Left ventricle myocardium inferior (tissue), 1 donor: ENCODE measurements at places on chromosomes 2 and 18.
A peak's percentile ranks its signal among the peaks of the same experiment; 100 is the strongest.

GRCh38 chr2:44752761-44753160 is 188.7 kb upstream of the SIX3 start:
- DNase-seq: no peak

GRCh38 chr2:36516136-36516870 is 81.7 kb downstream of the FEZ2 start:
- DNase-seq: no peak

GRCh38 chr2:8584174-8585066 is 97.4 kb upstream of the ID2 start:
- DNase-seq: no peak

DNA sequence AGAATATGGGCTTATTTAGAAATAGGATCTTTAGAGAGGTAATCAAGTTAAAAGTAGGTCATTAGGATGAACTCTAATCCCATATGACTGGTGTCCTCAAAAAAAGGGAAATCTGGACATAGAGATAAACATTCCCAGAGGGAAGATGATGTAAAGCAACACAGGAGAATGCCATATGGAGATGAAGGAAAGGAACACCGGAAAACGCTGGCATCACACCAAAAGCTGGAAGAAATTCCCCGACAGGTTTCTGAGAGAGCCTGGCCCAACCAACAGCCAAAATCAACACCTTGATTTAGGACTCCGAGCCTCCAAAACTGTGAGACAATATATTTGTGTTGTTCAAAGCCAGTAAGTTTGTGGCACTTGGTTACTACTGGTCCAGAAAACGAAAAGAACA is 296.7 kb downstream of the DSEL start:
- no peak for DNase-seq

- DNase-seq: no peak
These were observed 140.7 kb upstream of the FN1 start for GRCh38 chr2:215576572-215576971.

- no peak for DNase-seq
These were observed 147.7 kb upstream of the SP5 start for GRCh38 chr2:170567429-170567828.

GRCh38 chr18:50099725-50100407 is 95.1 kb downstream of the MYO5B start:
- no peak for DNase-seq

- DNase-seq: peak; percentile 58
These were observed 135.4 kb downstream of the COL6A3 start for GRCh38 chr2:237278568-237278967.

DNA sequence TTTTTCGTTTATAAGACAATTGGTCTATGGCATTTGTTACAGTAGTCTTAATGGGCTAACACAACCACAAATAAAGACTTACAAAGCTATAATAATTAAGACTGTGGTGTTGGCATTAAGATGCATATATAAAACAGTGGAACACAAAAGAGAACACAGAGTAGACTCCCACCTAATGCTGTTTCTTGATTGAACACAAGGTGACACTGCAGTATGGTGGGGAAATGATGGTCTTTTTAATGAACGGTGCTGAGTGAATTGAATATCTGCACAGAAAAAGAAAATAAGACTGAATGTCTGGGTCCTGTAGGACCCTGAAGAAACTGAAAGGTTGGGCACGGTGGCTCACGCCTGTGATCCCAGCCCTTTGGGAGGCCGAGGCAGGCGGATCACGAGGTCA is 1136.6 kb upstream of the NXPH2 start:
- no peak for DNase-seq

- DNase-seq: no peak
These were observed 240.3 kb downstream of the ZNF521 start for GRCh38 chr18:25111377-25112288.

- DNase-seq: no peak
These were observed 28.0 kb upstream of the LMAN1 start for GRCh38 chr18:59386909-59387686.

DNA sequence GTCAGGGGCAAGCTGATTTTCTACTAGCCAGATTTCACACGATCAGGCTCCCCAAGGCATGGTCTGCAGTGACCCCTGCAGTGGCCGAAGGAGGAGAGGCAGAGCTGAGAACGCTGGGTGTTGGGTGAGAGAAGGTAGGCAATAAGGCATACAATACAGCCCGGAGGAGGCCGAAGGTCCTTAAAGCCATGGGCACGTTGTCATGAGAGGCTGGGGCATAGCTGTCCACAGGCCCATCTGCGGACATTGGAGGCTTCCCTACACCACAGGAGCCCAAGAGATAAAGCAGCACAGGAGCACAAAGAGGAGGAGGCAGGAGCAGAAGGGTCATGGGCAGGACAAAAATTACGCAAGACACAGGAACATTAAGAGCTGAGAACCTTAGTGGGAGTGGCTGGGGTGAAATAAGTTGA is 16.7 kb upstream of the BZW1 start:
- DNase-seq: peak; percentile 23

GRCh38 chr2:218438596-218438995 is 19.7 kb downstream of the VIL1 start:
- DNase-seq: peak; percentile 36

DNA sequence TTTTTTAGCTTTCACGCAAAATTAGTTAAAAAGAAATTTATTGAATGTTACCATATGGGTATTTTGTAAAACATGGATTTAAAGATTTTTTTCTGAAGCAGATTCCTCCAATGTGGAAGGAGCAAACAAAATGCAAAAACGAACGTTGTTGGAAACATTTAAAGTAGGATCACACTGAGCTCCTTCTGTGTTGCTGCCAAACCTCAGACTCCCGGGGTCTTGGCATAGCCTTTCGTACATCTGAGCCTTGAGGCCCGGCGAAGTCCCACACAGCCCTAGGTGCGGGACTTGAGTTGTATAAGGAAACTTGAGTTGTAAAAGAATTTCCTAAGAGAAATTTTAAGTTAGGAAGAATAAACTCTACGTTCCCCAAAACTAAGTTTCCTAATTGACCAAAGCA is 52.0 kb upstream of the CD226 start:
- DNase-seq: no peak

DNA sequence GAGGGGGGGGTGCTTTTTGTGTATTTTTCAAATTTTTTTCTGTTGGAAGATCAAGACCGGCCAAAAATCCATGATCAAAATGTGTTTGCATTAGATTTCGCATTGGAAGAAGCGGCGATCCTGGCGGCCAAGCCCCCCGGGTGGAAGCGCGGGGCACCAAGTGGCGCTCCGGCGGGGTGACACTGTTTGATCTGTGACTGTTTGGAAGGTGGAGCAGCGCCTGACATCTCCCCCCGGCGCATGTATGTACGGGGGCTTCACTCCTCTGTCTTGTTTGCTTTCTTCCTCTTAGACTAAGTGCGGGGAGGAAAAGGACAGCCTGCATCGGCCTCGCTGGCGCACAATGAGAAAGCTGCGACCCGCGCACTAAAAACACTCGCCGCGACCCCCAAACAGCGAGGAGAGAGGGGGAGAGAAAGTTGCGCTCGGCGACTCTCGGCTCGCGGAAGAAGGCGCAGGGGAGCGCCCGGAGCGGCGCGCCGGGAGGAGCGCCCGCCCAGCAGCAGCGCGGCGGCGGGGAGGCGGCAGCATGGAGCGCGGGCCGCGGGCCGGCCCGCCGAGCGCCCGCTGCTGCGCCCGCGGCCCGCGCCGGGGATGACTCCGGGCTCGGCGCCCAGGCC is 515 bp downstream of the TSHZ1 start:
- no peak for DNase-seq

DNA sequence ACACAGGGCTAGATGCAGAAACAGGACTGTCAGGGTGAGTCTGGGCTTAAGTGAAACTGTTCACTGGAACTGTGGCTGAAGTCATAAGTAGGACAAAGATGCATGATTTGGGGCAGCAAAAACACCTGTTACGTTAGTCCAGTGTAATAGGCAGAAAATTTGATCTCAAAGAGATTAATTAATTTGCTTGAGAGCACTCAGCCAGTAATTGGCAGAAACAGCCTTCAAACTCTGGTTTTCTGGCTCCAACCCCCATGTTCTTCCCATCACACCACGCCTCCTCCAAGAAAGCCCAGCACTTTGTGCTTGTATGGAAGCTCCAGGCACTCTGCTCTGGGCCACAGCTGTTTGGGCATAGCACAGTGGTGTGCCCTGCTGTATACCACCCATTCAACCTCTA is 54.0 kb downstream of the CNTNAP5 start:
- no peak for DNase-seq

DNA sequence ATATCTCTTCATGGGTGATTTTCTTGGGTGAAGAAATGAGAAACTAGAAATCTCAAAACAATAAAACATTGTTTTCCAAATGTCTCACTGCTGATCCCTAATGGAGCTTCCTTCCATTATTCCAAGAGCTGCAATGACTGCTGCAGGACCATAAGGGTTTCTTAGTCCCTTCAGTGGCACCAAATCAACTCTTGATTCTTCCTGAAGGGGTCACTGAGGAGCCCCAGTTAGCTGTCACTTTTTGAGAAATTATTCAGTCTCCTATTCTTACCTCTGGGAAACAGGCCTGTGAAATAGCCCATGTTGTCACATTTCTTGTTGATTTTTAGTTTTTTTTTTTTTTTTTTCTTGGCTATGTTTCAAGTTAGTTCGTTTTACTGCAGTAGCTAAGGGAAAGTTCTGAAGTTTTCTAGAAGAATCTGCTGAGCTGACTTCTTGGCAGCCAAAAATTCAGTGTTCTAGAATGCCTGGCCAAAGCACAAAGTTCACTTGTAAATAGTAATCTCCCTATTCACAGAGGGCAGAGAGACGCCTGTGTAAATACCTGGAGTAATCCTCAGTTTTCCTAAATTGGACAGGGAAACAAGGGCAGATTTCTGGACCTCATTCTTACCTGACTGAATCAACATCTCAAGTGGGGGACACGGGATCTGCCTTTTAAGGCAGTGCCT is 480.0 kb downstream of the RIT2 start:
- DNase-seq: no peak

GRCh38 chr2:223976635-223977226 is 19.5 kb downstream of the MRPL44 start:
- no peak for DNase-seq

- no peak for DNase-seq
These were observed 124.5 kb downstream of the CMPK2 start for GRCh38 chr2:6741229-6741628.

DNA sequence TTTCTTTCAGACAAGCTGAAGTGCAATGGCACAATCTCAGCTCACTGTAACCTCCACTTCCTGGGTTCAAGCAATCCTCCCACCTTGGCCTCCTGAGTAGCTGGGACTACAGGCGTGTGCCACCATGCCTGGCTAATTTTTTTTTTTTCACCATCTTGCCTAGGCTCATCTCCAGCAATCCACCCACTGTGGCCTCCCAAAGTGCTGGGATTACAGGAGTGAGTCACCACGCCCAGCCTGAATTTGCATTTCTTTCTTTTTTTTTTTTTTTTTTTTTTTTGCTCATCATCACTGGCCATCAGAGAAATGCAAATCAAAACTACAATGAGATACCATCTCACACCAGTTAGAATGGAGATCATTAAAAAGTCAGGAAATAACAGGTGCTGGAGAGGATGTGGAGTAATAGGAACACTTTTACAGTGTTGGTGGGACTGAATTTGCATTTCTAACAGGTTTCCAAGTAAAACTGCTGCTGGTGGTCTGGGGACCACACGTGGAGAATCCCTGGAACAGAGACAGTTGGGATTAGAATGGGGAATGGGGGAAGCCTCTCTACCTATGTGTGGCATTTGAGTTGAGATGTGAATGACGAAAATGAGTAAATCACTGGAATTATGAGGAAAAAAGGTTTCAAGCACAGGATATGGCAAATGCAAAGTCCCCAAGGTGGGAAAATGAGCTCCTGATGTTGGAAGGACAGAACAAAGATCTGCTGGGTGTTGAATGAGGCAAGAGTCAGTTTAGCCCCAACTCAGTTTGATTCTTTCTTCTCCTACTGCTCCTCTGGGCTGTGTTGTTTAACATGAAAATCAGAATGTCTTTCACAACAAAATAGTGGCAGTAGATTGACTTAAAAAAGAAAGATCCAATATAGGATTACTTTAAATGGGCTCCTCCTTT is 88.8 kb upstream of the MAP4K4 start:
- no peak for DNase-seq
